ENCODE measurements at places on chromosomes 12 and 14.

GRCh38 chr14:81400202-81400678 lies at the start of gene STON2:
STON2 (minus strand) TSS chr14:81400324; CDS start chr14:81398382, 1,942 bp downstream.
- DNase-seq = no peak

GRCh38 chr14:37544407-37544806 lies 50.6 kb downstream of the FOXA1 start:
- DNase-seq = no peak

DNA sequence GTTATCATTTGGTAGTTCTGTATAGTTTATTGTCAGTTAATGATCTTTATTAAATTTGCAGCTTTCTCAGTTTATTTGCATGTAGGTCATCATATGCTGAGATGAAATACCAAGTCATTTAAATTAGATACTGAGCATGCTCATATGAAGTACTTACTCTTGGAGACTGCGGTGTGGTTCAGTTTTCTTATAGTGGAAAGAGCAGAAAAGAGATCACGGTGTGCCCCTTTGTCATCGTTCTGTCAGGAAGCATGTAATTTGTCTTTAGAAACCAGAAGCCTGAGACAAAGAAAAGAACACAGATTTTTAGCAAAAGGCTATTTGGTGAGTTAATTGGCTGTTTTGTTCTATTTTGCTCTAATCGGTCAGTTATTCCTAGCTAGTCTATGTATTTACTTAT lies 75.6 kb downstream of the PLEKHA5 start:
- no peak for DNase-seq

DNA sequence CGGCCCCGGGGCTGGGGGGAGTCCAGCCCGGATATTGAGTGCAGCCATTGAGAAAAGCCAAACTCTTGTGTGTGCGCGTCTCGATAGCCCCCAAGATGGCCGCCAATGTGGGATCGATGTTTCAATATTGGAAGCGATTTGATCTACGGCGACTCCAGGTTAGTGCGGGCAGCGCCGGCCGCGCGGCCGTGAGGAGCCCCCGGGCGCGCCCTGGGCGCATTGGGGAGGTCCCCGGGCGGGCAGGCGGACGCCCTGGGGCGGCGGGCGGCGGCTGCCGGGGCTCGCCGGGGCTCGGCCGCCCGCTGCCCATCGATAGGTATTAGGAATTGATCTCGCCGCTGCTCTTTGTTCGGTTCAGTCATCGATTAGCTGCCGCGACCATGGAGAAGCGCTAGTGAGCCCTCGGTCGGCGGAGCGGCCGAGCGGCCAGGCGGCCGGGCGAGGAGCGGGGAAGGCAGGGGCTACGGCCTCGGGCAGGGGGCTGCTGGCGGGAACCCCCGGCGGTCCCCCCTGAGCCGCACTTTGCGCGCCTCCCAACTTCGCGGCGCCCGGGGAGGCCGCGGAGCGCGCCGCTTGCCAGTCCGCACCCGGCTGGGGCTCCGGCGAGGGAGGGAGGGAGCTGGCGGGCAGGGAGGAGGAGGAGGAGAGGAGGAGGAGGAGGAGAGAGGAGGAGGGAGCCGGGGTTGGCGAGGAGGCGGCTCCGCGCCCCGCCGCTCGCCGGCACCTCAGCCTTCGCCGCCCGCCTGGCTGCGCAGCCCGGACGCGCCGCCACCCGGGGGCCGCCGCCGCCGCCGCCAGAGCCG lies 113.9 kb upstream of the MYL2 start:
- DNase-seq = peak; percentile 59

DNA sequence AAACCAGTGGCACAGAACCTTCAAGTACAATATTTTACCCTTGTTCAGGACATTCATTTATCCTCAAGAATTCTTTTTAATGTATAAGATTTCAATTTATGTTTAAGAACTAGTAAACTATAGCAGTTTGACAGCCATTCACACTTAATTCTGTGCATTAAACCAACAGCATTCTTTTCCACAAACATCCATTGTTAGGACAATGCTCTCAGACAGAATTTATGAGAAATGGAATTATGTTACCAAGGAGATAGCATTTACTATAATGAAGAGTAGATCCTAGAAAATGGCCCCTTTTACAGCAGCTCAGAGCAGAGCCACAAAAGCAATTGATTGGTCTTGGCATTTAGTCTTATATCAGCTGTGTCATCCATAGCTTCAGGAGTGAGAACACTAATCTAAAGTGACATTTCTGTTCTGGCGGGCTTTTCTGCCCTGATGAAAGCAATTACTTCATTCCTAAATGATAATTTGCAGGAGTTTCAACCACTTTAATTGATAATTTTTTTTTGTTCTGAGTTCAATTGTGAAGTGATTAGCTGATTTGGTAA lies 268.9 kb downstream of the NPAS3 start:
- DNase-seq = no peak

DNA sequence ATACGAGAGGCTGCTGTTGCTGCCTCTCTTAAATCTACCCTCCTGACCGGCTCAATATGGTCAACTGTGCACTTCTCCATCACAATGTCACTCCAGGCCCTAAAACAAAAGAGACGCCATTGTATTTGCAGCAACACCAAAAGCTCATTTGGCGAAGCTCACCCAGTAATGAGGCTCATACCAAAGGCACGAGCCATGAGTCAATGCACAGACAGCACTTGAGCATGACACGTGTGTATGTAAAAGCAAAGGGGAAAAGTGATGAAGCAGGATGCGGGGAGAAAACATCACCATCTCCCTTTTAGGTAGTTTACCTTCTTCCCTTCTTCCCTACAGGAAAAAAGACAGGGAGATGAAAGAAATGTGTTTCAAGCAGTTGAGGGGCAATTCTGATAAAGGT lies 150.3 kb downstream of the FOXN3 start:
- DNase-seq = no peak

- DNase-seq = no peak
Measured at GRCh38 chr14:35234012-35234805, 58.0 kb upstream of the PSMA6 start.

DNA sequence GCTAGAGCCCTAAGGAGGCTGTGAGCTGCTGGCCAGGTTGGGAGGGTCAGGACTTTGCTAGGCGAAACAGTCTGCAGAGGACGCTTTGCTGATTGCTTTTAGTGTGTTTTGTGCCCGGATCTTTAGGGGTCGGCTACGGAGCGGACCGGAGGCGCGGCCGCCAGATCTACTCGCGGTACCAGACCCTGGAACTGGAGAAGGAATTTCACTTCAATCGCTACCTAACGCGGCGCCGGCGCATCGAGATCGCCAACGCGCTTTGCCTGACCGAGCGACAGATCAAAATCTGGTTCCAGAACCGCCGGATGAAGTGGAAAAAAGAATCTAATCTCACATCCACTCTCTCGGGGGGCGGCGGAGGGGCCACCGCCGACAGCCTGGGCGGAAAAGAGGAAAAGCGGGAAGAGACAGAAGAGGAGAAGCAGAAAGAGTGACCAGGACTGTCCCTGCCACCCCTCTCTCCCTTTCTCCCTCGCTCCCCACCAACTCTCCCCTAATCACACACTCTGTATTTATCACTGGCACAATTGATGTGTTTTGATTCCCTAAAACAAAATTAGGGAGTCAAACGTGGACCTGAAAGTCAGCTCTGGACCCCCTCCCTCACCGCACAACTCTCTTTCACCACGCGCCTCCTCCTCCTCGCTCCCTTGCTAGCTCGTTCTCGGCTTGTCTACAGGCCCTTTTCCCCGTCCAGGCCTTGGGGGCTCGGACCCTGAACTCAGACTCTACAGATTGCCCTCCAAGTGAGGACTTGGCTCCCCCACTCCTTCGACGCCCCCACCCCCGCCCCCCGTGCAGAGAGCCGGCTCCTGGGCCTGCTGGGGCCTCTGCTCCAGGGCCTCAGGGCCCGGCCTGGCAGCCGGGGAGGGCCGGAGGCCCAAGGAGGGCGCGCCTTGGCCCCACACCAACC lies 1.5 kb downstream of the HOXC6 start:
- DNase-seq = peak; percentile 49

- DNase-seq = peak; percentile 61
Measured at GRCh38 chr12:107092669-107093416, 506 bp downstream of the CRY1 start.

DNA sequence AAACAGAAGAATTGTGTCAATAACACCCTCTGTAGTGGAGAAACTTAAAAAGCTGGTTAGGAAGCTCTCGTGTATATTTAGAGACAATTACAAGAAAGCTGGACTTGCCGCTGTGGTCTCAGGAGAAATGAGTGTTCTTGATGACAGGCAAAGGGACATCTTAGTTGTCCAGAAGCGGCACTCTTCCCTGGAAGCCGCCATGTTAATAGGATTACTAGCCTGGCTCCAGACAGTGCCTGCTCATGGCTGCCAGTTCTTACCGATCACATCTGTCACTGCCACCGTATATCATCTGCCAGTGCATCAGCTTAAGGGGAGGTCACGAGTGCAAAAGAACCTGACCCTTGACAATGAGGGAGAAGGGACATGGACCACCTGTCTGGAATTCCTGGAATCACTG lies 48.9 kb downstream of the C14orf132 start:
- DNase-seq = no peak

GRCh38 chr14:69573831-69574262 lies 824 bp downstream of the CCDC177 start:
- DNase-seq = peak; percentile 44

GRCh38 chr12:58919231-58920101 lies 838 bp downstream of the LRIG3 start:
- no peak for DNase-seq

GRCh38 chr12:102569803-102570202 lies 89.4 kb upstream of the IGF1 start:
- no peak for DNase-seq

DNA sequence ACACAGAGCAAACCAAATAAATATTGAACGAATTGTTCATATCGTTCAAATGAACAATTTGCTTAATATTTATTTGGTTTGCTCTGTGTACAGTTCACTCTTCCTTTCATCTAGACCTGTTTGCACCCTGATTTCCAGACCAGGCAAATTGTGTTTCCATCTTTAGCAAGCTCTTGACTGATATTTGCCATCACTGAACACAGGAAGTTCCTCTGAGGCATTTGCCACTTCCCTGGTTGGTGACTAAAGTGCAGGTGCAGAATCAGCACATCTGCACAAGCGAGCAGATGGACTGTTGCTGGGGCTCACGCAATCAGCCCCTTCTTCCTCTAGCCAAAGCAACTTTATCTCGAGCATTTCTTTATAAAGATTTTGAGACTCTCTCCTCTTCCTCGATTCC lies 112.9 kb downstream of the DAAM1 start:
- no peak for DNase-seq

- no peak for DNase-seq
Measured at GRCh38 chr12:50647479-50647878, 116.4 kb upstream of the ATF1 start.

DNA sequence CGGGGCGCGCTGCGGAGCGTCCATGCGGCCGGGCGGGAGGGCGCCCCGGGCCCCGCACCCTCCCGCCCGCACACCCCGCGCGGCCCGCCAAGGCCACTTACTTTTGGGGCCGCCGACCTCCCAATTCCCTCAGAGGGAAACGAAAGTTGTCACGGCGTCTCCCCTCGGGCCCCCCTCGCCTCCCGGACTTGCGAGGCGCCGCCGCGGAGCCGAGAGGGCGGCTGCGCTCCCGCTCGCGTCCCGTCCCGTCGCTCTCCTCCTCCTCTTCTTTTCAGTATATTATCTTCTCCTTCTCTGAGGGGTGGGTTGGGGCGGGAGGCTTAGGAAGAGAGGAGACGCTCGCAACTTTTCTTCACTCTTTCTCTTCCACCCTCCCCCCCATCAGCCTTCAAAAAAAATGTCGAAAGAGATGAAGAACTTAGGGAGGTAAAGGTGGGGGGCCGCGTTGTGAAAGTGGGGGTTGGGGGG lies 613 bp downstream of the DUSP16 start:
- DNase-seq = peak; percentile 53

DNA sequence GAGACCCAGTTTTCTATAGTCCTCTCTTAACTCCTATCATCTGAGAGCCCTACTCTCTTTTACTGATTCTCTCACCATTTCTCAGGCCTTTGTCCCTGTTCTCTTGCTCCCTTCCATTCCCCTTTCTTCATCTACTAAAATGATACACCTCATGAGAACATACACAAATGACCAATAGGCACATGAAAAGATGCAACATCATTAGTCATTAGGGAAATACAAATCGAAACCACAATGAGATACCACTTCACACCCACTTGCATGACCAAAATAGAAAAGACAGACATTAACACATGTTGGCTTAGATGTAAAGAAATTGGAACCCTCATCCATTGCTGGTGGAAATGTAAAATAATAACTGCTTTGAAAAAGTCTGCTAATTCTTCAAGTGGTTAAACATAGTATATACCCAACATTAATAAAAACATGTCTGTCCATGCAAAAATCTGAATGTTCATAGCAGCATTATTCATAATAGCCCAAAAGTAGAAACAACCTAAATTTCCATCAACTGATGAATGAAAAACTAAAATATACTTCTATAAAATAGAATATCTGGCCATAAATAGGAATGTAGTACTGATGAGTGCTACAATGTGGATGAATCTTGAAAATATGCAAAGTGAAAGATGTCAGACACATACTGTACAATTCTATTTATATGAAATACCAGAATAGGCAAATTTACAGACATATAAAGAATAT lies 66.0 kb downstream of the DENND5B start:
- no peak for DNase-seq

- no peak for DNase-seq
Measured at GRCh38 chr14:100107236-100107635, 42.0 kb downstream of the EVL start.

- no peak for DNase-seq
Measured at GRCh38 chr14:64673316-64673715, 30.9 kb upstream of the PLEKHG3 start.

- no peak for DNase-seq
Measured at GRCh38 chr12:116319233-116319897, 41.9 kb upstream of the MED13L start.

GRCh38 chr14:99356031-99356608 lies 84.1 kb upstream of the BCL11B start:
- no peak for DNase-seq

- DNase-seq = no peak
Measured at GRCh38 chr12:126935435-126935834, 1331.5 kb upstream of the TMEM132C start.

- no peak for DNase-seq
Measured at GRCh38 chr14:29847056-29847380, 80.6 kb downstream of the PRKD1 start.

DNA sequence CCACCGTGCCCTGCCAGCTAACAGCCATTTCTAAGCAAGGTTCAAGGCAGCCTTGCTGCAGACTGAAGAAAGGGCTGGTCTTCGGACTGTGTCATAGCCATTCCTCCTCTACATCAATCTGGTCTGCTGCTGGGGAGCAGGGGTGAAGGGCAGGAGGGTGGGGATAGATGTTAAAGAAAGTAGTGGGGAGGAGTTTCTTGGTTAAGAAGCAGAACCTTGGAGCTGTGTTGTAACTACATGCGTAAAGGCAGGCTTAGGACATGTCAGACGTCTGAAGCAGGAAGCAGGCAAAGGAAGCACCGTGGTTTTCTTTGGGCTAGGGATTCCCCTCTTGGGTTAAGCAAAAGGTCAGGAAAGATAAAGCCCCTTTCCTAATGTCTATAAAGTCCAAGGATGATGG lies 18.1 kb upstream of the NEK9 start:
- no peak for DNase-seq
